ENCODE measurements at places on chromosomes 5 and 9.

DNA sequence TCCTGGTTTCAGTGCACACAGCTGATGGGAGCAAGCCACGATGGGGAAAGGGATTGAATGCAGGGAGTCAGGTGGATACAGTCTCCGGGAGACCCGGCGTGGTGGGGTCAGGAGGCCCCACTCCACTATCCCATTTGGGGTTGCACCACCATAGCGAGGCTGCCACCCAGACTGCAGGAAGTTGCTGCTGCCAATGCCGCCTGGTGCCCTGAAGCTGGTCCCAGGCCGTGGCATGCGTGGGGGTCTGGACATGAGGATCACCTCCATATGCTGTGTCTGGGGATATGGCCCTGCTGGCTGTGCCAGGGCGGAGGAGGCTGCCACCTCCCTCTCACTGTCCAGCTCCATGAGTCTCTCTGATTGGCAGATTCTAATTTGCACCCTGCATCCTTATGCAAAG is 45.3 kb downstream of the COL5A1 start:
- DNase-seq = no peak

DNA sequence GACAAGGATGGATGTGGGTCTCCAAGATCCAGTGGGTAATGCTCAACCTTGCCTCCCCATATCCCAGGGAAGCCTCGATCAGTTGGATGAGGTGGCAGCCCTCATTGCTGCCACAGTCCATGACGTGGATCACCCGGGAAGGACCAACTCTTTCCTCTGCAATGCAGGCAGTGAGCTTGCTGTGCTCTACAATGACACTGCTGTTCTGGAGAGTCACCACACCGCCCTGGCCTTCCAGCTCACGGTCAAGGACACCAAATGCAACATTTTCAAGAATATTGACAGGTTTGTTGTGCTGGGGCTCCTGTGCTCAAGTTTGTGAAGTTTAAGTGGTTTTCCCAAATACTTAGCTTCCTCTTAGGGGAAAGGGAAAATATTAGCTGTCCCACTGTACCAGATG is 74.0 kb downstream of the WDR41 start:
- DNase-seq = no peak

- DNase-seq = no peak
Observed at GRCh38 chr5:10913841-10914240, 152.8 kb upstream of the DAP start.

- no peak for DNase-seq
Observed at GRCh38 chr9:118533101-118533500, 828.9 kb downstream of the TLR4 start.

- DNase-seq = no peak
Observed at GRCh38 chr9:76943054-76943453, 37.1 kb upstream of the PRUNE2 start.

DNA sequence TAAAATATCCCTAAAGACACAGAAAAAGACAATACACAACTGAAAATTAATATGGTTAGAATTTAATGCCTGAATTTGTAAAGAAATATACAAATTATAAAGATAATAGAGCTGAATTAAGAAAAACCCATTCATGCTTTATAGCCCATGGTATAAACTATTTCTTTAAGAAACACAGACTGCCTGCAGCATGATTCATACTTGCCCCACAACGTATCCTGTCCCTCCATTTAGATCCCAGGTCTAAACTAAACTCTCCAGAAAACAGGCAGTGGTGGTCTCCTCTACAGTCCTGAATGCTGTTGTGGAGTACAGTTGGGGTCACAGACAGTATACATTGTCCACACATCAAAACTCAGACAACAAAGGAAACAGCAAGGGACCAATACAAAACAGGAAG is 24.8 kb downstream of the IL6ST start:
- no peak for DNase-seq
